ENCODE measurements at places on chromosomes 6 and 20. TPM values are rescaled to one million over a fixed set of nuclear protein-coding genes. Genes with fewer than 3 reads are reported as not detected.

The CFB gene
- 2.6 TPM for polyA plus RNA-seq

The FAM209B gene
- not detected for polyA plus RNA-seq

The NOX3 gene
- not detected for polyA plus RNA-seq

The WFDC10B gene
- polyA plus RNA-seq, result not detected

The TP53INP2 gene
- polyA plus RNA-seq, result 9.2 TPM

The COL9A3 gene
- polyA plus RNA-seq, result 14.0 TPM

The CAP2 gene
- 159 TPM for polyA plus RNA-seq

The TPD52L1 gene
- polyA plus RNA-seq, result 40.1 TPM

The GSTA1 gene
- polyA plus RNA-seq, result not detected

The MROH8 gene
- 4.4 TPM for polyA plus RNA-seq

The CDH26 gene
- 0.92 TPM for polyA plus RNA-seq

The ZC2HC1B gene
- not detected for polyA plus RNA-seq

The EDN3 gene
- polyA plus RNA-seq, result 15.7 TPM

The IL17F gene
- polyA plus RNA-seq, result not detected

The ASIP gene
- 0.47 TPM for polyA plus RNA-seq

The C4B gene
- 13.7 TPM for polyA plus RNA-seq

The GGTLC1 gene
- polyA plus RNA-seq, result not detected

The RSPH9 gene
- 1.1 TPM for polyA plus RNA-seq

The SIRPD gene
- not detected for polyA plus RNA-seq

The ENPP1 gene
- 16.4 TPM for polyA plus RNA-seq

The HSPA12B gene
- polyA plus RNA-seq, result 19.4 TPM

The MYB gene
- 1.6 TPM for polyA plus RNA-seq

The TFAP2A gene
- polyA plus RNA-seq, result 0.70 TPM

The CEP85L gene
- polyA plus RNA-seq, result 25.3 TPM
